Stimulated activated CD4-positive, alpha-beta T cell treated with anti-CD3 and anti-CD28 coated beads, Interleukin-4, amount 100 ng/mL, for 4 hours (primary cell): ENCODE measurements at places on chromosomes 16 and 17.

DNA sequence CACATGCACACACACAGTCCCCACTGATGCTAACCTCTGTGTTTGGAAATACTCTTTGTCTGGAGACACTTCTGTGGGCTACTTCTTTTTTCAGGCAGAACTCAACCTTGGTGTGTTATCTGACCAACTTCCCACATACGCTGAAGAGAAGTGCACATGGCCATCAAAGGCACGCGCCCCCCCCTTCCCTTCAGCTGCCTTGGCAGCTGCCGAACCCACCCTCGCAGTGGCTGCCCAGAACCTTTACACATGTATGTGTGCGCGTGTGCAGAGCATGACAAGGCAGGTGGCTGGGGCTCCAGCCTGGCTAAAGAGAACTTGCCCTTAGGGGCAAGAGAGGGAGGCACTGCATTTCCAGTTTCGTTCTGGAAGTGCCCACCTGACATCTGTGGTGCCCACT lies 3.9 kb downstream of the RAPGEFL1 start:
- DNase-seq: no peak

DNA sequence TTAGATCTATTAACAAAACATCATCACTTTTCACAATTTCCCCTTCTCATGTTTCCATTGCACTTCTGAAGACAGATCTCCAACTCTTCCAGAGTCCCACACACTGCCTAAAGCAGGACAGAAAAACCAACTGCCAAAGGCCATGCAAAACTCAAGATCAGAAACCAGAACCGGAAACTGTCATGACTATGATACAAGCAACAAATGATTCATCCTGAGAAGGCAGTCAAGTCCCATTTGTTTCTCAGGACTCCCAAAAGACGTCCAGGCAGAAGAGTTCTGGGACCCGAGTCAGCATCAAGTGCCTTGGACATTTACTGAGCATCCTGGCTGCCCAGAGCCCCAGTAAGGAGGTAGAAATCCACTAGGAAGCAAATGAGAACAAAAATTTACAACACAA lies 38.8 kb downstream of the ERN1 start:
- no peak for DNase-seq

DNA sequence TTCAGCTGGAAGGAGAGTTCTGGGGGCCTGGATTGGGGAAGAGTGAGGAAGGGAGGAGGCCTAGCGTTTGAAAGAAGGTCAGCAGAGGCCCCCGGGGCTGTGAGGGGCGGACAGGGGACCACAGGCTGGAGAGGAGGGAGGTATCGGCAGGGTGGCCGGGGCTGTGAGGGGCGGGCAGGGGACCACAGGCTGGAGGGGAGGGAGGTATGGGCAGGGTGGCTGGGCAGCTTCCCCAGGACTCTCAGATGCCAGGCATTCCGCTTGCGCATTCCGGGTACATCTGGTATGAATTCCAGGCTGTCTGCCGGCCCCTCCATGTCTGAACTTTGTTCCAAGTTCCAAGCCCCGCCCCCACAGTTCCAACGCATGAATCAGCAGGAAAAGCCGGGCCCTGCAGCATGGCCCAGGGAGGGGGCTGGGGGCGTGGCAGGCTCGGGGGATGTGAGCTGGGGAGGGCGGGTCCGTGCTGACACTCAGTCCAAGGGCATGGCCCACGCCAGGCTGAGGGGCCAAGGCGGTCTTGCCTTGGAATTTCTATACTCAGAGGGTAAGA lies 4.3 kb upstream of the TLCD2 start:
- DNase-seq: no peak

DNA sequence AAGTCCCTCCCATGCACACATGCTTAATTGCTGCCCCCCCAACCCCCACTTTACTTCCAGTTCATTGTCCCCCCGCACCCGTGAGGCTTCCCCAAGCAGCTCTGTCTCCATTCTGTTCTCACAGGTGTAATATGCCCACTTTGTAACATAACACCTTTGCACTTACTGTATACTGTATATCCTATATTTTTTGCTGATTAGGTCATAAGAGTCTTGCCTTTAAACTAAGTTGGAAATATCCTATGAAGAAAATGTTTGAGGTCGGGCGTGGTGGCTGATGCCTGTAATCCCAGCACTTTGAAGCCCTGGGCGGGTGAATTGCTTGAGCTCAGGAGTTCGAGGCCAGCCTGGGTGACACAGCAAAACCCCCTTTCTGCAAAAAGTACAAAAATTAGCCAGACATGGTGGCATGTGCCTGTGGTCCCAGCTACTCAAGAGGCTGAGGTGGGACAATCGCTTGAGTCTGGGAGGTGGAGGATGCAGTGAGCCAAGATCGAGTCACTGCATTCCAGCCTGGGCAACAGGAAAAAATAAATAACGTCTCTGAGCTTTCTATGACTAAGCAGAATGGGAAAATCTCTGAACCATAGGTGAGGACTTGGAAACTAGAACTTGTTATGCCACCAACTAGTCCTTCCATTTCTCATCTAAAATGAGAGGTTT lies 76.1 kb downstream of the TNRC6C start:
- DNase-seq: no peak

DNA sequence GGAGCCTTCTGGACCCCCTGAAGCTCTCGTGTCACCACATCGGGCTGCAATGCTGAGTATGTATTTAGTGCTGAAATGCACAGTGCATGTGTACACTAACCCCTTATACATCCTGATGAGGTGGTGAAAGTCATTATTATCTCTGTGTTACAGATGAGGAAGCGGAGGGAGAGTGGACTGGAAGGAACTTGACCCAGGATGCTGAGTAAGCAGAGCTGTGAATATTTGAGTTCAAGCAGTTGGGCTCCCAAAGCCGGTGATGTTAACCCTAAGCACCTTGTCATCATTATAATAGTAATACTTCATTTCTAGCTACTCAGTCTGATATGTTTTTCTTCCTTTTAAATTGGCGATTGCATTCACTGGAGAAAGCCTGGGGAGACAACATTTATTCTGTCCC lies 25.9 kb upstream of the NKD1 start:
- no peak for DNase-seq

DNA sequence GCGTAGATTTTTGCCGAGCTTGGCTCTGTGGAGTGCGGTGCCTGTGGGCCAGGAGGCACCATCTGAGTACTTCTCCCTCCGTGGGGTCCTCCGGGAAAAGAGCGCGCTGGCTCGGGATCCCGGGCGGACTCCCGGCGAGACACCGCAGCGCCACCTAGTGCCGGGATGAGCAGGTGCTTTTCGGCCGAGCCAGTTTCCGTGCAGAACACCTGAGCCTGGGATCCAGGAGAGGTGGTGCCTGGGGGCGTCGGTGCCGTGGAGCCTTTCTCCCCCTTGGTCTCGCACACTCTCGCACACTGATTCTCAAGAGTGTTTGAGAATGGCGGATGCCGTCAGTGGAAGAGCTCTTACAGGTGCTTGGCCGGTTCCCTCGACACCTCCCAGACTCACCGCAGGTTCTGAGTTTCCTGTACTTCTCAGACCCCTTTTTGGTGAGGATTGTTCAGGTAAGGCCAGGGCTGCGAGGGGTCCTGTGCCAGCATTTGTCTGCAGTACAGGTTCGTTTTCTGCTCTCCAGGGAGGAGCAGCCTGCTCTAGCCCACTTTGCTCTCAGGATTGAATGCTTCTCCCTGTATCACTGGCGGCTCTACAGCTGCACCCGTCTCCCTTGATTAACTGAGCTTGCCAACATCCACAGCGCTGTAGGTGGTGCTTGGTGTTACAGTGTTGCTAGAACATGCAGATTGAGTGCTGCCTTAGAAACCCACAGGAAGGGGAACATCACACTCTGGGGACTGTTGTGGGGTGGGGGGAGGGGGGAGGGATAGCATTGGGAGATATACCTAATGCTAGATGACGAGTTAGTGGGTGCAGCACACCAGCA lies 23.3 kb downstream of the TBCD start:
- DNase-seq: peak; percentile 39

GRCh38 chr16:84462296-84463210 lies 41.9 kb downstream of the MEAK7 start:
- DNase-seq: no peak

DNA sequence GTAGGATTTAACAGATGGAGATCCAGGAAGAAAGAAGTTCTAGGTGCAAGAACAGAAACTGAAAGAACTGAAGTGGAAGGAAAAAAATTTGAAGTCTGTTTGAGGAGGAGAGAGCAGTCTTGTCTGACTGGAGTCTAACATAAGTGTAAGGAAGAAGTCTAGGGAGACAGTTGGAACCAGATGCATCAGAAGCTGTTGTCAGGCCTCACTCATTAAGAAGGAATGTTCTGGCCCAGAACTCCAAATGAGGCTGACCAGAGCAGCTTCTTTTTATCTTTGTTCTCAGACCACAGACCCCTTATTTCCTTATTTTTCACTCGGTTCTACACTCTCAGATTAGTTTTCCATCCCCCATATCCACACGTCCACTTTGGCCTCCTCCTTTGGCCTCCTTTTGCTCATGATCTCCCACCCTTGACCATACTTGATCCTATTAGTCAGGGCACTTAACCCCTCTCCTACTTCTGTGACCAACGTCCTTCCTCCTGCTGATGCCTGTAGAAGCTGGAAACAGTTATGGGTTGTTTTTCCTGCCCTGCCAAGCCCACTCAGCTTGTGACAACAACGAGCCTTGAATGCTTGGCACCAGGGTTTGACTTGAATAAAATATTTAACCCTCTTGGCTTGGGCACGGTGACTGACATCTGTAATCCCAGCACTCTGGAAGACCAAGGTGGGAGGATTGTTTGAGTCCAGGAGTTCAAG lies 7.0 kb upstream of the MYH2 start:
- no peak for DNase-seq

DNA sequence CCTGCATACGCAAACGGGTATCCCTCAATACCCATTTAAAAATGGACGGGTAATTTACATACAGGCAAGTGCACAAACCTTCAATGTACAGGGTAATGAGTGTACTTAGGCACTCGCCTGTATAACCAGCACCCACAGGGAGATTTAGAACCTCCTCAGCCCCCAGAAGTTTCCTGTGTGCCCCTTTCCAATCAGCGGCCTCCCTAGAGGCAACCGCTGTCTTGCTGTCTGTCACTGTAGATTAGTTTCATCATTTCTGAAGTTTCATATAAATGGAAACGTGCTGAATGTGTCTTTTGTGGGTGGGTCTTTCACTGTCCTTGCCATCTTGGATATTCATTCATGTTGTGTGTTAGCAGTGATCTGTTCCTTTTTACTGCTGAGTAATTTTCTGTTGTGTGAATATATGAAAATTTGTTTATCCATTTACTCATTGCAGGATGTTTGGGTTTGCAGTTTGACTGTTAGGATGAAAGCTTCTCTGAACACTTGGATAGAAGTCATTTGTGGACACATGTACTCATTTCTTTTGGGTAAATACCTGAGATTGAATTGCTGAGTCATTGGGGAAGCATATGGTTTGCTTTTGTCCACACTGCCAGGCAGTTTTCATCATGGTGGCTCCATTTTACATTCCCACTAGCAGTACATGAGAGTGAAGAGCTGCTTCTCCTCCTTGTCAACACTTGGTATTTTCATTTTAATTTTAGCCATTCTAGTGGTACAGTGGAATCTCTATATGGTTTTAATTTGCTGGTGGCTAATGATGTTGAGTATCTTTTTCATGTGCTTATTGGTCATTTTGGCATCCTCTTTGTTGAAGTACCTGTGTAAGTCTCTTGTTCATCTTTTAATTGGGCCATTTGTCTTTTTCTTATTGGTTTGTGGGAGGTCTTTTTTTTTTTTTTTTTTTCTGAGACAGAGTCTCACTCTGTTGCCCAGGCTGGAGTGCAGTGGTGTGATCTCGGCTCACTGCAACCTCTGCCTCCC lies 2.1 kb upstream of the ADCY7 start:
- no peak for DNase-seq

GRCh38 chr17:17787568-17787967 lies 49.2 kb downstream of the SREBF1 start:
- DNase-seq: no peak
